ENCODE measurements at places on chromosomes 11 and 22. TPM values are rescaled to one million over a fixed set of nuclear protein-coding genes. Genes with fewer than 3 reads are reported as not detected.

- no peaks in the 10 kb centered on the region for H3K27me3 ChIP-seq
- DNase-seq, result no peak
- H3K4me1 ChIP-seq, result no peaks in the 10 kb centered on the region
- H3K27ac ChIP-seq, result no peak overlapping the region
Measured at GRCh38 chr11:27052668-27053067, 12.1 kb downstream of the BBOX1 start.

DNA sequence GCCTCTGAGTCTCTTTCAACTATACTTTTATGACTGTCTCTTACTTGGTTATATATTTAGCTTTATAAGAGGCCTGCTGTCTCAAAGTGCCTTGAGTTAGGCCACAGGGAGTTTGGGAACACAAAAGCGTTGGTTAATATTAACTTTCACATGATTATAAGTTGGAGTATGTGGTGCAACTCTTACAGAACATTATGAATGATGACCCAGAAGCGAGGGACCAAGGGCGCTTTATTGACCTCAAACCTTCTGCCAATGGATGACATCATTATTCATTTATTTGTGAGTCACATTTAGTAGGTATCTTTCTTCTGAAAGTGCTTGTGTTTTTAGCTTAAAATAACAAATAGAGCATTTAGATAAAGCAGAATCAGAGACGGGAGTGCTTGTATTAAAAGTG lies 298.0 kb upstream of the ZC3H12C start:
- H3K4me1 ChIP-seq, result no peaks in the 10 kb centered on the region
- no peaks in the 10 kb centered on the region for H3K36me3 ChIP-seq
- H3K27ac ChIP-seq, result no peak overlapping the region
- no peaks in the 10 kb centered on the region for H3K27me3 ChIP-seq
- DNase-seq, result no peak

GRCh38 chr11:116928102-116928777 lies 90.8 kb upstream of the APOA1 start:
- H3K4me3 ChIP-seq, result no peak overlapping the region
- no peak for DNase-seq
- H3K36me3 ChIP-seq, result peaks cover 18% of the 10 kb centered on the region
- H3K27me3 ChIP-seq, result no peaks in the 10 kb centered on the region
- H3K27ac ChIP-seq, result no peak overlapping the region

GRCh38 chr11:32002311-32002710 lies 88.6 kb upstream of the RCN1 start:
- H3K36me3 ChIP-seq, result no peaks in the 10 kb centered on the region
- no peaks in the 10 kb centered on the region for H3K4me1 ChIP-seq
- no peak for DNase-seq
- peaks cover 78% of the 10 kb centered on the region for H3K27me3 ChIP-seq
- H3K4me3 ChIP-seq, result no peak overlapping the region
- no peak overlapping the region for H3K27ac ChIP-seq

- H3K27me3 ChIP-seq, result no peaks in the 10 kb centered on the region
- H3K4me3 ChIP-seq, result no peak overlapping the region
- DNase-seq, result no peak
Measured at GRCh38 chr11:19995145-19995544, 165.1 kb downstream of the DBX1 start.

DNA sequence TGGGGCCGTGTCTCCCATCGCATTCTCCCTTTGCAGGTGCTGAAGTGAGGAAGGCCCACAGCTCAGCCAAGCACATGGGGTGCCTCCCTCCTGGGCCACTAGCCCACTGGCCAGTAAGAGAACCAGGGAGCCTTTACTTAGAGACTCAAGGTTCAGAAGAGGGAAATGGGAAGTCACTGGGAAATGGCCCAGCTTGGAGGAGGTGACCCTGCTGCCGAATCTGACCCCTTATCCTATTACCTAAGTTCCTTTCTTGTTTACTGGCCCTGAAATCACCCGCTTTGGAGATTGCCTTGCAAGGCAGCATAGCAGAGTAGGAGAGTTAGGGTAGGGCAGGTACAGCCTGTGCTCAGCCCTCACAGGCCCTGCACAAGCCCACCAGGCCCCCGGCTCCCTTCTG lies 24.4 kb downstream of the UPB1 start:
- DNase-seq, result no peak
- no peaks in the 10 kb centered on the region for H3K36me3 ChIP-seq
- no peaks in the 10 kb centered on the region for H3K27me3 ChIP-seq
- no peak overlapping the region for H3K27ac ChIP-seq
- H3K4me1 ChIP-seq, result peaks cover 21% of the 10 kb centered on the region
- no peak overlapping the region for H3K4me3 ChIP-seq

- H3K27me3 ChIP-seq, result no peaks in the 10 kb centered on the region
- peaks cover 24% of the 10 kb centered on the region for H3K4me1 ChIP-seq
- H3K27ac ChIP-seq, result no peak overlapping the region
- H3K4me3 ChIP-seq, result no peak overlapping the region
- no peak for DNase-seq
Measured at GRCh38 chr11:46590740-46591605, 2.9 kb downstream of the AMBRA1 start.

SLC29A2 gene
- 30.9 TPM for total RNA-seq
